Activated naive CD4-positive, alpha-beta T cell treated with anti-CD3 and anti-CD28 coated beads, Interleukin-2, amount 10 ng/mL, durations not matched to agents 5 hours and 36 hours (primary cell): ENCODE measurements at places on chromosomes 3 and 15. TPM values are rescaled to one million over a fixed set of nuclear protein-coding genes. Genes with fewer than 3 reads are reported as not detected.

COL6A5 gene
- not detected for total RNA-seq

NR2E3 gene
- not detected for total RNA-seq

EAF2 gene
- 11.3 TPM for total RNA-seq

DPPA2 gene
- total RNA-seq, result not detected

UBE2E1 gene
- total RNA-seq, result 69.7 TPM

POMGNT2 gene
- 6.7 TPM for total RNA-seq

CCR9 gene
- not detected for total RNA-seq

TEX55 gene
- not detected for total RNA-seq

LAMB2 gene
- total RNA-seq, result not detected
